ENCODE measurements at places on chromosomes 12 and 14. TPM values are rescaled to one million over a fixed set of nuclear protein-coding genes. Genes with fewer than 3 reads are reported as not detected.

SALL2 gene
- 3.2 TPM for total RNA-seq

GPRC5A gene
- total RNA-seq, result 15.6 TPM

KRT80 gene
- 0.25 TPM for total RNA-seq

OR6C4 gene
- not detected for total RNA-seq

FGD4 gene
- total RNA-seq, result 3.1 TPM

FZD10 gene
- total RNA-seq, result under 0.01 TPM

CGRRF1 gene
- total RNA-seq, result 18.8 TPM

AJUBA gene
- 65.7 TPM for total RNA-seq

FOS gene
- total RNA-seq, result 6.7 TPM

PRKCH gene
- total RNA-seq, result 1.5 TPM

AP4S1 gene
- total RNA-seq, result 6.4 TPM

MGST1 gene
- total RNA-seq, result 88.5 TPM

DEGS2 gene
- total RNA-seq, result not detected

RNFT2 gene
- 5.4 TPM for total RNA-seq

REP15 gene
- total RNA-seq, result 2.3 TPM

SLC7A8 gene
- 21.5 TPM for total RNA-seq

ANO4 gene
- 5.9 TPM for total RNA-seq

LRRC9 gene
- total RNA-seq, result under 0.01 TPM

PRPH gene
- 0.22 TPM for total RNA-seq

KRT72 gene
- total RNA-seq, result not detected

MAP3K9 gene
- 1.4 TPM for total RNA-seq

KRT73 gene
- total RNA-seq, result not detected

SMIM41 gene
- total RNA-seq, result 0.37 TPM

FAM186B gene
- total RNA-seq, result 0.22 TPM

REM2 gene
- total RNA-seq, result 0.12 TPM

MYH6 gene
- total RNA-seq, result not detected

PTGER2 gene
- total RNA-seq, result 17.5 TPM

SSTR1 gene
- total RNA-seq, result 22.0 TPM

ZDHHC22 gene
- total RNA-seq, result not detected

NCOR2 gene
- total RNA-seq, result 61.2 TPM

PGF gene
- total RNA-seq, result 3.5 TPM

TPPP2 gene
- total RNA-seq, result not detected

CARMIL3 gene
- 0.12 TPM for total RNA-seq

MANSC4 gene
- not detected for total RNA-seq

TEP1 gene
- 27.4 TPM for total RNA-seq

CLEC6A gene
- not detected for total RNA-seq

ATL1 gene
- total RNA-seq, result 10.0 TPM

ZNF891 gene
- total RNA-seq, result 1.00 TPM

NUAK1 gene
- 9.8 TPM for total RNA-seq

MIP gene
- total RNA-seq, result not detected

TMEM121 gene
- 10.7 TPM for total RNA-seq

Data from uterine smooth muscle cell (primary cell).